SHP77 (cell line): ENCODE measurements at places on chromosomes 1 and 21.

GRCh38 chr1:8455700-8456307 lies 137.9 kb downstream of the SLC45A1 start:
- no peak for DNase-seq

GRCh38 chr1:62444701-62445100 lies 7.9 kb downstream of the USP1 start:
- no peak for DNase-seq

GRCh38 chr1:5980314-5981008 lies 11.8 kb downstream of the NPHP4 start:
- DNase-seq, result no peak

DNA sequence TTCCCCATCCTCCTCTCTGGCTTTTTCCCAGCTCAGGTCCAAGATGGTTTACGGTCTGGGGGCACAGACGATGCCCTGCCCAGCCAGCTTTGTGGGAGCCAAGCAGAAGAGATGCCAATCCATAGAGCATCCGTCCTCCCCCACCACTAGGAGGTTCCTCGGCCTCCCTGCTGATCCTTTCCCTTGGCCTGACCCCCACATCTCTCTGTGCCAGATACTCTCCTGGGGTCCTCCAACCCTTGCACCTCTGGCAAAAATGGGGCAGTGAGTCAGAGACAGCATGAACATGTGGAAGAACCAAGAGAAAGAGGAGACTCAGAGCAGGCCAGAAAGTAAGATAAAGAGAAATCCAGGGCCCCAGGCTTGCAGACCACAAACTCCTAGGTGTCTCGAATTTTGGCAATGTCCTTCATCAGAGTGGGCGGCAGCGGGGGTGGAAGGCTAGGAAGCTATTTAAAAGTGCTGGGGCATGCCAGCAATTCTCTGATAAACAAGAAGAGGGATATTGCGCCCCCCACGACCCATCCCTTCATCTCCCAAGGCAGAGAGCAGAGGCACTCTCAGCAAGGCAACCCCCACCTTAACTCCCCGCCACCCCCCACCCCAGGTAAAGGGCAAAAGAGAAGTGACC lies 11.4 kb downstream of the BLACAT1 start:
- DNase-seq, result no peak

DNA sequence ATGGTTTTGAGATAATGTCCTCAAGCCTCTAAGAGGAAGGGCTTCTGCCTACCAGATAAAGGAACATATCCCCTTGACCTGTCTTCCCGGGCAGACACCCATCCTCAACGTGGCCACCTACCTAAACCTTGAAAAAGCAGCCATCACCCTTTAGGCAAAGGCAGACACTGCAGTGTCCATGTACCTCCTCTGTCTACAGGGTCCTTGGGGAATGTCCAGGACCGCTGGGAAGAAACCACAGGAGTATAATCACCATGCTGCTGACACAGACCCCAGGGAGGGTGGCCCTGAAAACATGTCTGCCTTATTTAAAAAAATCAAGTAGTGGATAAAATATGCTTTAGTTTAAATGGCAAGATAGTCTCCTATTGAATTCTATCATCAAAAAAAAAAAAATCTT lies 16.6 kb downstream of the BCAR3 start:
- DNase-seq, result no peak

DNA sequence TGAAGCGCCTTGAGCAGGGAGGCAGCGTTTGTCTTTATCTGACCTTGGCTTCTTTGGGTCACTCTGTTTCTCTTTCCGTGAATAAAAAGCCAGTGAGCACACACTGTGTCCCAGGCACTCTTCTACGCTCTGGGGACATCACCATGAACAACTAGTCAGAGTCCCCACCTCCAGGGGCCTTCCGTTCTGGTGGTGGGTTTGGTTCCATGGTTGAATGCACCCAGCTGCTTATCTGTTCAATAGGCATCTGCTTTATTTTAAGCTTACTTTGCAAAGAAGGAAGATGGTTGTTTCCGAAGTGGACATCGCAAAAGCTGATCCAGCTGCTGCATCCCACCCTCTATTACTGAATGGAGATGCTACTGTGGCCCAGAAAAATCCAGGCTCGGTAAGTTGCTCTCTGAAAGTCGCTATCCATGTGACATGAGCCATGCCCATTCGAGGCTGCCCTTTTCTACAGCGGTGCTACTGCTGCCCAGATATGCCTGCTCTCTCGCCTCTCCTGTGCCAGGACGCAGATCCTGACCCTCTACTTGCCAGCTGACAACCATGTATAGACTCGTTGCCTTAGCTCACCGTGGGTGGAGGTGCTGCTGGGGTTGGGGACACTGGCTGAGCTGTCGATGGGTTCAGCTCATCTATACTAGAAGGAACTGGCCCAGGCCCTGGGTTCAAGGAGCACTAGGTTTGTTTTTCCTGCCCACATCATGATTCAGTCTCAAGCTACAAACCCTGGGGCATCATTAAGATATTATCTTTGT lies 5.9 kb downstream of the MX1 start:
- no peak for DNase-seq

DNA sequence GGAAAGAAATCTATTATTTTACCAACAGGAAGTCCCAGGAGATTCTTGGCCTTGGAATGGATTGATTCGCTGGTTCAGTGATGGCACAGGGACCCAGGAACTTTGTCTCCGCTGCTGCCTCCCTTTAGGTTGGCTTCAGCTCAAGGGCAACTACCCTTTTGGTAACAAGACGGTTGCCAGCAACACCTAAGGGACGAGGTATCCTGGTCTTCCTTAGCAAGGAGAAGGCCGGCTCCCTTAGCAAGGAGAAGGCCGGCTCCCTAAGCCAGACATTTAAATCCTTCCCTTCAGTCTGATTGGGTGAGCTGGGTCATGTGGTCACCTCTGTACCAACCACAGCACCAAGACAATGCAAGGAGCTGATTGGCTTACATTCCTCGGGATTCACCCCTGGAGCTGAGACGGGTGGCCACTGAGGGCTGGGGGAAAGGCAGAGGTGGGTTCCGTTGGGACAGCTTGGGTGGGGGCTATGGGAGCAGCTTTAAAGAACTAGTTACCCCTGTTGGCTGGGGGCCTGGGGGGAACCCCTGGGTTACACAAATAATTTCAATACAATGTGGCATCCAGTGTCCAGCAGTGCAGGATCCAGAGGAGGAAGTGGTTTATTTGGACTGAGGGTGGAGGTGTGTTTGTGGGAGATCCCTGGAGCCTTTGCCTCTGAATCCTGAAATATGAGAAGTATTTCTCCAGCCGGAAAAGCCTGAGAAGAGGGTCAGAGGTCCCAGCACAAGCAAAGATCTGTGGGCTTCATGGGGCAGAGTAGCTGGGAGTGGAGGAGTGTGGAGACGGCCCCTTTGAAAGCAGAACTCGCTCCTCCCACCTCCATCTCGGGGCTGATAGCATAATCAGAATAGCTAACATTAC lies 20.7 kb upstream of the CLIC4 start:
- DNase-seq, result peak; percentile 96

GRCh38 chr1:166980383-166980782 lies 5.0 kb upstream of the ILDR2 start:
- no peak for DNase-seq

GRCh38 chr1:112672842-112673241 lies 1.6 kb upstream of the MOV10 start:
- no peak for DNase-seq

GRCh38 chr1:222829868-222830267 lies 15.0 kb downstream of the DISP1 start:
- DNase-seq, result no peak
